T-cell (primary cell): ENCODE measurements at places on chromosomes 3 and 15.
A peak's percentile ranks its signal among the peaks of the same experiment; 100 is the strongest.

- DNase-seq, result peak; percentile 77
Observed at GRCh38 chr15:90231028-90232017, 2.4 kb downstream of the CIB1 start.

GRCh38 chr3:125191256-125191655 lies 21.3 kb downstream of the SLC12A8 start:
- DNase-seq, result no peak

- no peak for DNase-seq
Observed at GRCh38 chr15:68313501-68314410, 36.2 kb downstream of the FEM1B start.

DNA sequence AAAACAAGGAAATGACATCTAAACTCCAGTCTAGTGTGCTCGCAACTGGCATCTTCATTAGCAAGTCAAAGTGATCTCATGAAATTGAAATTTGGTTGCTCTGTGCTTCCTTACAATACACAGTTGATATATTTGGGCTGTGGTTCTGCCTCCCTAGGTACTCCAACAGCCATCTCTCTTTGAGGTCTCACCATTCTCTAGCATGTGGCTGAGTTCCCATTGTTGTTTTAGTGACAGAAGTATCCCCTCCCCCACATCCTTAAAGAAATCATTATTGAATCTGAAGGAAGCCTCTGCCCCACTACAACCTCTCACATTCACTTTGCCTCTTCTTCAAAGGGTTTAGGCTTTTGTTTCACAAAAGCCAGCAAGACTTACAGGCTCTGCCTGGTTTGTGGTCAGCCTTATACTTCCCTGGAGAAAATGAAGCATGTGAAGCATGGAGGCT lies 516.5 kb downstream of the NLGN1 start:
- no peak for DNase-seq

DNA sequence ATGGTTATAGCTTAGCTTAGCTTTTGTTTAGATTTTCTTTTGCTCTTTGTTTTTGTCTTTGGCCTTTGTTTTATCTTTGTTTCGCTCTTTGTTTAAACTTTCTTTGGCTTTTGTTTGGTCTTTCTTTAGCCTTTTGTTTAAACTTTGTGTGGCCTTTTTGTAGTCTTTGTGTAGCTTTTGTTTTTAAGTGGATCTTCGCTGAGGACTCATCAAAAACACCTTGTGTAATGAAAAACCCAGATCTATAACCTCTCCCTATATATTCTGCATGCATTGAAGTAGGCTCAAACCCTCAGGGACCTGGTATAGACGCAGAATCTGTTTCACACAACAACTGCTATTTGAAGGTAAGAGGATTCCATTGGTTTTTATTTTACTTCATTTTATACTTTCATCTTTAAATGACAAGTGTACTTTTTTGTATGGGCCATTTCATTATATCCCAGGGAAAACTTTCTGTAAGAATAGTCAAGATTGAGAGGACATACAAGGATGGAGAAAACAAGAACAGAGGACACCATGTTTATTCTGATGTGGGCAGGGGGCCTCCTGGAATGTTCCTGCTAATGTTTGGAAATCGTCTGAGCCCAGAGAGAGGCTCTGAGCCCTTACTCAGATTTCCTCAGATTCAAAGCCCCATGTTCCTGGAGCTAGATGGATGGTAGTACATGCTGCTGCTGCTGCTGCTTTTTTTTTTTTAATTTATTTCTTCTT lies at the start of gene MOBP:
MOBP (plus strand) TSS at position 287 of the 714 bp plus-strand sequence. CDS start 34,390 bp downstream, outside the sequence.
- no peak for DNase-seq

DNA sequence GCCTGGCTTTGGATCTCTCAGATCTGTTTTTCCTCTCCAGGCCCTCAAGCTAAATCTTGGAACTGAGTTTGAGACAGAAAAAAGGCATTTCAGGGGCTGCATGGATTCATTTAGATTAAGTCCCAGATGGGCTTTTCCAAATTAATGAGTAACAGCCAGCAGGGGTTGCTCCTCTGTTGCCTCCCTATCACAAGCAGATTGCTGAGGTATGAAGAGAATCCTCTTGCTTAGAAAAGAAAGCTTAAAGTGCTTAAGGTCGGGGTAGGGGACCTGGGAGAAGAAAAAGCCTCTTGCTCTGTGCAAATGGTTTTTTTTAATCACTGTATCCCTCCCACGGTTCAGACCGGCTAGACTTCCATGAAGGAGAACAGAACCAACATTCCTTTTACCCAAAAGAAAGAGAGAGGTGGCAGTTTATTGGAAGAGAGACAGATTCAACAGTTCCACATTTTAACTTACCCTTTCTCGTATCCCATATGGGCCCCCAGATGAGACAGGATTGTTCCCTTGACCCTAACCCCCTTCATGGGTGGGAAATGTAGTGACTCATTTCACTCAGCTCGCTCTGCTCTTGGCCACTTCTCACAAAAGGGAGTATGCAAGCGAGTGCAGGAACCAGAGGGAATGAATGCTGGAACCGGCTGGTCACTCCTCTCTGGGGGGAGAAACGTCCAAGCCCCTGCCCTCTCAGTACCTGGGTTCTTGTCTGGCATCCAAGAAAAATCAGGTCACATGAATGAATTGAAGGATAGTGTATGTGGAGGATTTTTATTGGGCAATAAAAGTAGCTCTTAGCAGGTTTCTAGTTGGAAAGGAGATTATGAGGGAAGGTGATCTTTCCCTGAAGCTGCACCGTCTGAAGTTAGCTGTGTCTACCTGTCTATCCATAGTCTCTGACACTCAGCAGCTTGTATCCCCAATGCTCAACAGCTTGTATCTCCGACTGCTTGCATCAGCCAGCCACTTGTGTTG lies 745.2 kb downstream of the SI start:
- no peak for DNase-seq

DNA sequence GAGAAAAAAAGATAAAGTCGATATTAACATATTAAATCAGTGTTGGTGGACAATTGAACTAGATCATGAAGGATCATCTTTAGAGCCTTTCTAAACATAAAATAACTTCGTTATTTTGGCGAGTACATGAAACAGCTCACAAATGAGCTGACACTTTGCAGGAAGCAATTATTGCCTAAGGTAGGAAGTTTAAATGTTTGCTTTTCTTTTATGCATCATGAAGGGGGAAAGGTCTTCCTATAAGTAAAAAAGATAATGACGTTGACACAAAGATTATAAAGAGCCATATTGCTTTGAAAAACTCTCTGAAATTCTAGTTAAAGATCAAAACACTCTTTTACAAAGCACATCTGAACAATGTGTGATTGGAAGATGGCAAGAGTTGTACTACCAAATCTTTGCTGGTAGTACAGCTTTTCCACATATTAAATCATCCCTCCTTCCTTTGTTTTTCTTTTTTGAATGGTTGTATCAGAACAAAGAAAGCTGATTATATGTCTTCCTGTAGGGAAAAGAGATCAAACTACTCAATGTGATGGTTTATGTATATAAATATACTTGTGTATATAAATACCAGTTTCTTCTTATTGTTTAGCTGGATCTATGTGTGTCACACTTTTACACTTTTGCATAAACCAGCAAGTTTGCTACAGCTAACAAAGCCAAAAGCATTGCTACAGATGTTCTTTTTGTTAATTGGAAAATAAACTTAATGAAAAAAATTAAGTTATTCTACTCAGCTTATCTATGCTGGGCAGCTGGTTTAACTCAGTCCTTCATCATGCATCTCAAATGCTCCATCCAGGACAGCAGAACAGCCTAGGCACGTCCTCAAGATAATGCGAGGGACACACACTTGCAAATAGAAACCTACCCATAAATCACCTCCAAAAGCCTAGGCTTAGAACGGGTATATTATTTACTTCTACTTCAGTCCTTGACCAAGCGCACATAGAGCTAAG lies 850.8 kb upstream of the ROBO1 start:
- no peak for DNase-seq
